GM04504 (cell line): ENCODE measurements at places on chromosomes 13 and 19.

GRCh38 chr13:58343076-58343475 lies 711.5 kb downstream of the PCDH17 start:
- DNase-seq = no peak

- peak; percentile 18 for DNase-seq
Observed at GRCh38 chr19:9885077-9885552, 50.0 kb downstream of the PIN1 start.

DNA sequence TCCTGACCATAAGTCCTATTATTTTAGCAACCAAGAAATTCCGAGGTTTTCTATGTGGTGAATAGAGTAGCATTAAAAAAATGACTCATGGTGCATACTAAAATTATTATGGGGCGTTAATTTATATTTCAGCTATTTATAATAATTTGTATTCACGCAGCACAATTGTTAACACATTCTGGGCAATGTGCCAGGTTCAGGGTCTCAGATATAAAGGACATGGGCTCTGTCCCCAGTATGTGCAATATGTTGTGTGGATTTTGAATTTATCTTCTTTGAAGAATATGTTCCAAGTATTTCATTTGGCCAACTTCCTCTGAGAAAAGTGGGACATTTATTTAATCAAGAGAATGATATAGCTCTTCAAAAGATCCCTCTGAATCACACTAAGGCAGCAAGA lies 1434.7 kb upstream of the PRR20A start:
- DNase-seq = no peak

DNA sequence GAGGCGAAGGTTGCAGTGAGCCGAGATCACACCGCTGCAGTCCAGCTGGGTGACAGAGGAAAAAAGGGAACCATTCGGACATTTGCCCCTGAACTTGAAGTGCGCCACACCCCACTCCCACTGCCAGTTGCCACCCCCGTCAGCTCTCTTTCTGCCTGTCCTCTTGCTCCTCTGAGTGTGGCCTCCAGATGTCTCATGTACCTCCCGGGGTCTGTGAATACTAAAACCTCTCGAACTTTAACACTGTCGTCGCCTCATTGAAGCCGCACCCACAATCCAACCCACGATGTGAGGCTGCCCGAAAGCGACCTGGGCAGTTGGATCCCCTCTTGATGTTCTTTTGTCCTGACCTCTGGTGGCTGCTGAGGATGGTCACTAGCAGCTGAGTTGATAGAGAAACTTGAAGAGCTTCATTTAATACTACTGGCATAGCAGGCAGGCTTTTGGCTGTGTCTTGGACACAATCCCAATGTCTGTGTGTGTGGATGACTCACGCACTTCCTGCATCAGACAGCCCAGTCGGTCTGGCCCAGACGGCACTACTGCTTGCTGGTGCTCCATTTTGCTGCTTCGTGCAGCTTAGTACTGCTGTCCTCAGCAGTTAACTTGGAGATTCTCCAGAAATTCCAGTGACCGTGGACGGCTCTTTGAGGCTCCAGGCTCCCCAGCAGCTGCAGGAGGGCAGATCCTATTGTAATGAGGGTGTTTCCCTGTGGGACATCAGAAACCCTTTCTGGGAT lies 4.2 kb downstream of the FPR3 start:
- peak; percentile 93 for DNase-seq

GRCh38 chr13:43934273-43934672 lies 54.6 kb downstream of the LACC1 start:
- DNase-seq = no peak

GRCh38 chr13:60379837-60380565 lies 17.0 kb upstream of the TDRD3 start:
- DNase-seq = no peak

- DNase-seq = no peak
Observed at GRCh38 chr13:30835442-30835841, 70.6 kb upstream of the MEDAG start.

DNA sequence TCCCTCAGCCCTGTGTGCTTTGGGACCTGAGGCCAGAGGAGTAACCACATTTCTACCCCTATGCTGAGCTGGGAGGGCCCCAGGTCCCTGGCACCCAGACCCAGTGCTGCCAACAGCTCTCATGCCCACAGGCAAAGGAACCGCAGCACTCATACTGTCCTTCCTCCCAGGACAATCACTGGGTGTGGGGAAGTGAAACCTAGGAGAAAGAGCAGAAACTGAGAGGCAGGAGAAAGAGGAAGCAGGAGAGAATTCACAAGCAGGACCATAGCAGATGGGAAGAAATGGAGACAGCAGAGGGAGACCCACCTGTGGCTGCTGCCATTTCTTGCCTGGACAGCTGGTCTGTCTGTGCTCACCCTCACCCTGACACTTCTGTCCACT lies 18.9 kb downstream of the CCDC97 start:
- no peak for DNase-seq

- DNase-seq = no peak
Observed at GRCh38 chr19:18438331-18439024, 545 bp upstream of the ISYNA1 start.

GRCh38 chr19:35143231-35143715 lies at the start of gene FXYD7:
Gene FXYD7, plus strand, starts transcription at chr19:35143255. Its CDS starts 79 bp downstream, at chr19:35143334.
- no peak for DNase-seq

GRCh38 chr13:98103942-98104880 lies 38.7 kb upstream of the FARP1 start:
- no peak for DNase-seq

DNA sequence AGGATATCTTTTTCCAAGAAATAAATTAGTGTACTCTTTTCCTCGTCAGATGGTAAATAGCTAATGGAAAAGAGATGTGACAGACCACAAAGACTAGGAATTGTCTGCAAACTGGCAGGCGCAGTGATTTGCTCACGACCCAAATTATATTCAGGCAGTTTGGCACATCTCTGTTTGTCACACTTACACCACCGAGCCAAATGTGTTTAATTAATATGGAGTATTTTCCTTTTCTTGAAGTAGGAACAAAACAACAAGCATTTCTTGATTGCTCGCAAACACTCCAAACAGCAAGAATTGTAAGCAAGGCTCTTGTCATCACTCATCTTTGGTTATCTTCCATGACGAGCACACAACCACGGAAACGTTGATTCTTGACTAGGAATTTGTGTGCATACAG lies 884.2 kb downstream of the PCDH9 start:
- no peak for DNase-seq

- no peak for DNase-seq
Observed at GRCh38 chr19:17718947-17719711, at the start of gene MAP1S. Gene MAP1S, plus strand, starts transcription at chr19:17719480. Its CDS starts 23 bp downstream, at chr19:17719503.

DNA sequence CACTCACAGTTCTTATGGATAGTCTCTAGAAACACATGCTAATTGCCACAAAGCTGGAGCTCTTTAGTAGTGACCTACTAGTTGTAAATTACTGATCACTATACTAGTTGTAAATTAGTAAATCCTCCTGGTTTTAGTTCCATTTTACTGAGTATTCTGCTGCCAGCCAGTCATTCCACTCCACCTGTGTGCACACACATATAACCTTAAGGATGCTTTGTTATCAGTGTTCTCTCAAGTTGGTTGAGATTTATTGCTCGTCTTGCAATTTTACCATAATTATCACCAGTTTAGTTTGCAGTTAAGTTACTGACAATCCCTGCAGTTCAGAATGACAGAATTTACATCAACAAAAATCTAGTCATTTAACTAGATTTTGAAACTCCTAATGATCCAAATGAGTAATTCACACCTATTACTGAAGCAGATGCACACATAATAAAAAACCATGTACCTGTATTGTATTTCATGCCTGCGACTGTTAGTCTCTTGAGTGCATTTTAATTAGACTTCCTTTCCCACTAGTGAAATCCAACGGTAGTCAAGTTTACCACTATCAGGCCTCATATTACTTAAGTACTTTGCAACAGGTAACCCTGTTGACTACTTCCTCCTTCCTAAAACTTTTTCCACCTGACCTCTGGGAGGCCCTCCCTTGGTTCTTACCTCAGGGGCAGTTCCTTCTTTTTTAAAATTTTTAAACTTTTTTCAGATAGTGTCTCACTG lies 7.6 kb downstream of the TPT1 start:
- no peak for DNase-seq

DNA sequence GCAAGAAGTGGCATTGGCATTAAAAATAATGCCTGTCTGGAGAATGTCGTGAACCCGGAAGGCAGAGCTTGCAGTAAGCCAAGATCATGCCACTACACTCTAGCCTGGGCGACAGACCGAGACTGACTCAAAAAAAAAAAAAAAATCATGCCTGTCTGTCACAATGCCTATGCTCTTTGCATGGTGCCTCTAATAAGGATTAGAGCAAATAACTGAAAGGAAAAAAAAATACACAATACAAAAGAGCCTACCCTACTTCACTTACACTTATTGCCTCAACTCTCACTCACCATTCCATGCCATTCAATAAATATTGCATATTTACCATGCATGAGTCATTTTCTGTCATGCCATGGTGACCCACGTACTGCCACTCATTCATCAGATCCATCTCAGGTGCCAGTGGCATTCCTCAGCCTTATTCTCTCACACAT lies 49.1 kb downstream of the TBC1D4 start:
- DNase-seq = no peak

DNA sequence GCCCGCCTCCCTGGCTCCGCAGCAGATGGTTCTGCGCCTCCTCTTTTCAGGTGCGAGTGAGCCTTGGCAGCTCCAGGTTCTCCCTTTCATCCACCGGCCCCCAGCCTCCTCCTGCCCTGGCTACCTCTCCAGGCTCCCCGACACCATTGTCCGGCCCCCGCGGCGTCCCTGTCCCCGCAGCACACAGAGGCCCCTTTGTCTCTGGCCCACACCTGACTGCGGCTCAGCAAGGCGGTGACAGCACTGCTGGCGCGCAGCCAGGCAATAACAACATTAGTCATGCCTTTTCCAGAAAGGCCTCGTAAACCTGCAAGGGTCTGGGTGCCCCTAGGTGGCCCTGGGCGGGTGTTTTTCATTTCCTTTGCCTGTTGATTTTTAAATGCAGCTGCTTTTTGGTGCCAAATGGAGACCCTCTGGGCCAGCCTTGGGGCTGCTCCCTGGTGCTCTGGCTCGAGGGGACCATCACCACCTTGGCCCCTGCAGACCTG lies 73.2 kb upstream of the MEDAG start:
- no peak for DNase-seq

DNA sequence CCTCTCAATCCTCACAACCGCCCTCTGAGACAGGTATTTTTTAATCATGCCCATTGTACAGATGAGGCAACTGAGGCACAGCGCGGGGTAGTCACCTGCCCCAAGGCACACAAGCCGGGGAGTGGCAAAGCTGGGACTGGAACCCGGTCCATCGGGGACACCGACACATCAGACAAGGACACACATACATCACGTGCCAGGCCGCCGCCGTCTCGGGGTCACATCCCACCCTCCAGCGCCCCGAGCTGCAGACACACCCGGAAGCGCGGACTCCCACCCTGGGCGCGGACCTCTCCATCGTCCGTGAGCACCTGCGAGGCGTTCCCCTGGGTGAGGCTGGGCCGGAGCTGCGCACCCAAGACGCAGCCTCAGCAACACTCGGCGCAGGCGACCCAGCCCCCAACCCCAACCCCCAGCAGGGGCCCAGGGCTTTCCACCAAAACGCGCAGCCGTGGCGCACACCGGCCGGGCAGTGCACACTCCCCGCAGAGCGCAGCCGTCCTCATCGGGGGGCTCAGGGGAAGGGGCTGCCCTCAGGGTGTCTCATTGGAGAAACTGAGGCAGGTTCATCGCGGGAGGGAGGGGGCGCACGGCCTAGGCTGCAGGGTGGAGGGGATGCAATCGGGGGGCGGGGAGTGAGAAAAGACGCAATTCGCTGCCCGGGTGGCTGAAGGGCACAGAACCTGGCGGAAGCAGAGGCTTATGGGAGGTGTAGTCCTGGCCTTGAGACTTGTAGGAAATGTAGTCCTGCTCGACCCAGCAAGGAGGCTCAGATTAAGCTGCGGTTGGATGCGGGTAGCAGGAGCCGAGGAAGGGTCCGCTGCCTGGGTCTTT lies 1.9 kb upstream of the LMTK3 start:
- no peak for DNase-seq

GRCh38 chr13:27360562-27360961 lies 63.9 kb upstream of the GTF3A start:
- no peak for DNase-seq

DNA sequence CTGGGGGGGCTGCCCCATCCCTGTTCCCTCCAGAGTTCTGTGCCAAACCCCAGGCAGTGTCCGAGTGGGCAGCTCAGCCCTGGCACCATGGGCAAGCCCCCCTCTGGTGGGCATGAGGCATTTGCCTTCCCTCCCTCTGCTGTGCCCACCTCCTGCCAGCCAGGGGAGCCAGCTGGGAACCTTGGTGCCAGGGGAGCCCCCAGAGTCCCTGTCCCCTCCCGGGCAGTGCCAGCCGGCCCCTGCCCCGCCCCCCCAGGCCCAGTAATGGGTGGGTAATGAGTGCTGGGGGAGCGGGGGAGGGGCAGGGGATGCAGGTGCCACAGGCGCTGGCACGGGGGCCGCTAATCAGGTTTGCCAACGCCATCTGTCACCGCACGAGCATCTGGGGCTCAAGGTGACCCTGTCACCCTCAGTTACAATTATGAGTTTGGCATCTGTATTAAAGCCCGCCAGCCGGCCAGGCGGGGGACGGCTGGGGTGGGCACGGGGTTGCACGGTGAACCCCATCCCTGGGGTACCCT lies 5.9 kb downstream of the DAND5 start:
- no peak for DNase-seq

DNA sequence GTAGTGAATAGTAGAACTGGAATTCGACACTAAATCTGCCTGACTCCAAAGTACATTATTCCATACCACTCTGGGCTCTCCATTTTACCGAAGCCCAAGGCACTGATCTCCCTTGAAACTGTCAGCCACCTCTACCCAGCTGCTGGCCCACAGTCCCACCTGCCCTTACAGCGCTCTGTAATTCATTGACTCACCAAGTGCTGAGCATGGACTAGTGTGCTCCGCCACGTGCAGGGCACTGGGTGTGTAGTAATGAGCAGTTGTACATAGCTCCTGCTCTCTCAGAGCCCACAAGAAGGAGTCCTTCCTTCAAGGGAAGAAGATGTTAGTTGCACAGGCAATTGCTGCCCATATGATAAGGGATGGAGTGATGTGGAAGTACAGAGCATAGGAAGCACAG lies 76.6 kb upstream of the SIAH3 start:
- no peak for DNase-seq

DNA sequence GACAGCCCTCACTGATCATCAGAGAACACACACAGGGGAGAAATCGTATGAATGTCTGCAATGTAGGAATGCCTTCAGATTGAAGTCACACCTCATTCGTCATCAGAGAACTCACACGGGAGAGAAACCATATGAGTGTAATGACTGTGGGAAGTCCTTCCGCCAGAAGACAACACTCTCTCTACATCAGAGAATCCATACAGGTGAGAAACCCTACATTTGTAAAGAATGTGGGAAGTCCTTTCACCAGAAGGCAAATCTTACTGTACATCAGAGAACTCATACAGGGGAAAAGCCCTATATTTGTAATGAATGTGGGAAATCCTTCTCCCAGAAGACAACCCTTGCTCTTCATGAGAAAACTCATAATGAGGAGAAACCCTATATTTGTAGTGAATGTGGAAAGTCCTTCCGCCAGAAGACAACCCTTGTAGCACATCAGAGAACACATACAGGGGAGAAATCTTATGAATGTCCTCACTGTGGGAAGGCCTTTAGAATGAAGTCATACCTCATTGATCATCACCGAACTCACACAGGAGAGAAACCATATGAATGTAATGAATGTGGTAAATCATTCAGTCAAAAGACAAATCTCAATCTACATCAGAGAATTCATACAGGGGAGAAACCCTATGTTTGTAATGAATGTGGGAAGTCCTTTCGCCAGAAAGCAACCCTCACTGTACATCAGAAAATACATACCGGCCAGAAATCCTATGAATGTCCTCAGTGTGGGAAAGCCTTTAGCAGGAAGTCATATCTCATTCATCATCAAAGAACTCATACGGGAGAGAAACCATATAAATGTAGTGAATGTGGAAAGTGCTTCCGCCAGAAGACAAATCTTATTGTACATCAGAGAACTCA lies 32.5 kb downstream of the ZNF567 start:
- DNase-seq = no peak
